ENCODE measurements at places on chromosomes 12 and 14. TPM values are rescaled to one million over a fixed set of nuclear protein-coding genes. Genes with fewer than 3 reads are reported as not detected.

GRCh38 chr12:120646044-120646443, 5.6 kb downstream of the CABP1 start:
- DNase-seq: no peak

DNA sequence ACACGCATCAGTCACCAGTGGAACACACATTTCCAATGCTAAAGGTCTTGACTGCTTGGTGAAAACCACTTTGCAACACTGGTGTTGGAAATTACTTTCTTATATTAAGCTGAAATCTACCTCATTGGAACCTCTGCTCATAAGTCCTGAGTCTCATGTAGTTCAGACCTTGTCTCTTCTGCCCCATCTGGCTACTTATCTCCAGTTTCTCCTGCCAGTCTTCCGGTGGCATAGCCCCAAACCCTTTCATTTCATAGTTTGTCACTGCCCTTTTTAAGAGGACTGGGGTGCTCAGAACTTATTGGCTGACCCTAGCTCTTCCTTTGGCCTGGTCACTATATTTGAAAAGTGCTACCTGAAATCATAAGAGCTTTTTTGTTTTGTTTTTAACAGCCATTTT, 43.7 kb downstream of the HELB start:
- no peak for DNase-seq

DNA sequence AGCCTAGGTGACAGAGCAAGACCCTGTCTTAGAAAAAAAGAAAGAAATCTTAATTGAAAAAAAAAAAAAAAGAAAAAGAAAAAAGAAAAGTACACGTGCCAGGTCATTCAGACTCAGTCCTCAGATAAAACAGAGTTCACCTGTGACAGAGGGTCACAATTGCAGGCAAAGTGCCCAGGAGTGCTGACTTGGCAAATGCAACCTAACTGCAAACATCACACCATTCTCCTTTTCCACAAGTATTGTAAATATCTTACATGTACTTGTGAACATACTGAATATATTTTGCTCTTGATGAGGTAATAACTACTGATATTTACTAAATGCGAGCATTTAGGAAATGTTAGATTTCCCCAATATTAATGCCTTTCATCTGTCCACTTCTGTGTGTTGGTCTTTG, 9.0 kb upstream of the COL2A1 start:
- DNase-seq: no peak

DNA sequence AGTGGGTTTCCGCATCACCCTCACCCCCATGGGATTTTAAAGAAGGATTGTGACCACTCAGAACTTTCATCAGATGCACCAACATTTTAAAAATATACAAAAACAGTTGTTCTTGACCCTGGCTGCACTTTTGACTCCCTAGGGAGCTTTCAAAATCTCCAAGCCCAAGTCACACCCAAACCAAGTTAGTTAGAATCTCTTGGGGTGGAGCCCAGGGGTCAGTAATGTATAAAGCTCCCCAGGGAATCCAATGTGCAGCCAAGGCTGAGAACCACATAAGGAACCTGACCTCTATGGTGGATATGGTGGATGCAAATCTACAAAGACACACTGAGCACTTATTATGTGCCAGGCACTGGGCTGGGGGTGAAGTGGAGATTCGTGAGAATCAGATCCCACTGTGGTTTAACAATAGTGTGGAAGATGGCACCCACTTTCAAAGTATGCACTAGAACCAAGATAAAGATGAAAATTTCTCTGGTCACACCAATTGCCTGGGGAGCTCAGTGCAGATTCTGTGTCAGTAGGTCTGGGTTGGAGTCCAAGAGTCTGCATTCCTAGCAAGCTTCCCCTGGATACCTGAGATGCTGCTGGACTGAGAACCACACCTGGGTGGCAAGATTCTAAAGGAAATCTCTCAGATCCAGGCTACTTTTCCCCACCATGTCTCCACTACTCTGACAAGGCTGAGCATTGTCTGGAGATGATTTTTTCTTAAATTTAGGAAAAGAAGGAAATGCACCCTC, 18.9 kb upstream of the CMKLR1 start:
- DNase-seq: no peak

The DEPDC4 gene
- total RNA-seq: 1.6 TPM

DNA sequence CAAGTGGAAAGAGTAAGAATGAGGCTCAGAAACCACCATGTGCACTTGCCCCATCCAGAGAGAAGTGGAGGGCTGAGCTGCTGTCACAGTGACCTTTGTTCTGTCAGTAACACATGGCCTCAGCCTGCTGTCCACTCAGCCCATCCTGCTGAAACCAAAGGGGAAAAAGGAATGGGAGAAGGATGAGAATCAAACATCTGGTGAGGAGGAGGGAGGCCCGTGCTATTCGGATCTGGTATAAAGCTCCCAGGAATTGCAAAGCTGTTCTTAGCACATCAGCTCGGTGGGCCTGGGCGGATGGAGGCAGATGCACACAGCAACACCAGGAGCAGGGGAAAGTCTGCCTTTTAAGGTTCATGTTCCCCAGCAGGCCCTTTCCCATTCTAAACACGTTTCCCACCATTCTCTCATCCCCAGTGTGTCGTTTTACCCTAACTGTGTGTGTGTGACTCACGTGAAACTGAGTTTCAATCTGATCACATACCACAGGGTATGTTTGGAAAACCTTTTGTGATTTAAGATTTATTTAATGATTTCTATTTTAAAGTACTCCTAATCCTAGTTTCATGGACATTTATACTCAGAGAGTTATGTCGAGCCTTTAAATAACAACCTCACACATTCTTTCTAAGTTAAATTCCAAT, 36.8 kb downstream of the RTRAF start:
- no peak for DNase-seq

- no peak for DNase-seq
Measured at GRCh38 chr14:105072381-105072861, 7.2 kb upstream of the GPR132 start.

- DNase-seq: no peak
Measured at GRCh38 chr12:21429994-21430393, 7.5 kb upstream of the PYROXD1 start.

DNA sequence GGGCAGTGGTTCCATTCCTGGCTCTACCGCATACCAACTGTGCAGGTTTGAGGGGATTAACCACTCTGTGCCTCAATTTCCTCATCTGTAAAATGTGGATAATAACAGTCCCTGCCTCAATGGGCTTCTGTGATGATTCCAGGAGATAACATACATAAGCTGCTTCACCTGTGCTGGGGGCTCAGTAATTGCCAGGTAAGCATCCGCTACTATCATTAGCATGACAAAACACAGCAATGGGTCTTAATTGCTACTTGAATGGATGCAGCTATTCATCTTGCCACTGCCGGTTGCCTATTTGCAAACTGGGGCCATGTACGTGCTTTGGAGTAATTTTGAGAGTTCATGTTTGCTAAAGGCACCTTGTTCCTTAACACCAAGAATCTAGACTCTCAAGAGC, 132.6 kb downstream of the TMEM132D start:
- no peak for DNase-seq

The SLC5A8 gene
- total RNA-seq: not detected

The CPSF6 gene
- 94.1 TPM for total RNA-seq

- DNase-seq: no peak
Measured at GRCh38 chr14:73723406-73723796, 9.2 kb upstream of the PNMA1 start.

The KIF21A gene
- 20.0 TPM for total RNA-seq

- no peak for DNase-seq
Measured at GRCh38 chr12:104624529-104624928, 167.8 kb downstream of the CHST11 start.

The GLS2 gene
- 7.3 TPM for total RNA-seq

- DNase-seq: no peak
Measured at GRCh38 chr14:93240678-93241000, 33.6 kb downstream of the UBR7 start.

GRCh38 chr12:75526655-75527511, 15.5 kb upstream of the KRR1 start:
- peak; percentile 39 for DNase-seq

GRCh38 chr14:61656341-61656740, 39.0 kb upstream of the HIF1A start:
- no peak for DNase-seq

The TAS2R14 gene
- total RNA-seq: 1.0 TPM

DNA sequence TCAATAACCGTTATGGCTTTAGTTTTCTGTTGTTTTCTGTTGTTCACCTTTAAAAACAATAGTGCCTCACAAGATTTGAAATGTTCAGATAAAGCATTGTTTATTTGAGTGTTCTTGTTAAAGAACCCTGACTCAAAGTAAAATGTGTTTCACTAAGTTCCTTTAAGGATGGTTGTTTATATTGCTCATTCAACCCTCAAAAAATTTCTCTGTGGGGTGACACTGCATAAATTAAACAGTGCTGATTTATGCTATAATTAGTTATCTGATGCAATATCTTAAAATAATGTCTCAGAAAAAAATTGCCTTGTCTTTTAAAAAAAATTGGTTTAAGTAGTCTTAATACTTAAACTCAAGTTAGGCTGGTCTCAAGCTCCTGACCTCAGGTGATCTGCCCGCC, 775.1 kb downstream of the FLRT2 start:
- no peak for DNase-seq

- no peak for DNase-seq
Measured at GRCh38 chr12:29591140-29592020, 93.9 kb upstream of the OVCH1 start.

The APOF gene
- total RNA-seq: not detected

- no peak for DNase-seq
Measured at GRCh38 chr14:99717682-99718013, 33.5 kb downstream of the CYP46A1 start.

The HPD gene
- not detected for total RNA-seq

DNA sequence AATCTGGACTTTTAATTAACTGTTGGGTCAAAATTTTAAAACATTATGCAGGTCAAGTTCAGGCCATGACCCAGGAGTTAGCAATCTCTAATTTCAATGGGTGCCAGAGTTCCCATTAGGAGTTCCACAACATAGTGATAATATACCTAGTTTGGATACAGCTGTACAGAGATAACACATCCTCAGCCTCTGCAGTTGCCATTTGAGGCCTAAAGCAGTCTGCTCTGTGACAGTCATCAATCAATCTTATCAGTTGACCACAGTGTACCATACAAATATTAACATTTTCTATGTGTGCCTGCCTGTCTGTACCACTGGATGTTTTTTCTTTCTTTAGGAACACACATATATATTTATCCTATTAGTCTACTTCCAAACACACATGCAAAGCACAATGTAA, 54.0 kb upstream of the BBS10 start:
- no peak for DNase-seq

GRCh38 chr12:114403690-114404066, 2.3 kb downstream of the TBX5 start:
- DNase-seq: no peak

DNA sequence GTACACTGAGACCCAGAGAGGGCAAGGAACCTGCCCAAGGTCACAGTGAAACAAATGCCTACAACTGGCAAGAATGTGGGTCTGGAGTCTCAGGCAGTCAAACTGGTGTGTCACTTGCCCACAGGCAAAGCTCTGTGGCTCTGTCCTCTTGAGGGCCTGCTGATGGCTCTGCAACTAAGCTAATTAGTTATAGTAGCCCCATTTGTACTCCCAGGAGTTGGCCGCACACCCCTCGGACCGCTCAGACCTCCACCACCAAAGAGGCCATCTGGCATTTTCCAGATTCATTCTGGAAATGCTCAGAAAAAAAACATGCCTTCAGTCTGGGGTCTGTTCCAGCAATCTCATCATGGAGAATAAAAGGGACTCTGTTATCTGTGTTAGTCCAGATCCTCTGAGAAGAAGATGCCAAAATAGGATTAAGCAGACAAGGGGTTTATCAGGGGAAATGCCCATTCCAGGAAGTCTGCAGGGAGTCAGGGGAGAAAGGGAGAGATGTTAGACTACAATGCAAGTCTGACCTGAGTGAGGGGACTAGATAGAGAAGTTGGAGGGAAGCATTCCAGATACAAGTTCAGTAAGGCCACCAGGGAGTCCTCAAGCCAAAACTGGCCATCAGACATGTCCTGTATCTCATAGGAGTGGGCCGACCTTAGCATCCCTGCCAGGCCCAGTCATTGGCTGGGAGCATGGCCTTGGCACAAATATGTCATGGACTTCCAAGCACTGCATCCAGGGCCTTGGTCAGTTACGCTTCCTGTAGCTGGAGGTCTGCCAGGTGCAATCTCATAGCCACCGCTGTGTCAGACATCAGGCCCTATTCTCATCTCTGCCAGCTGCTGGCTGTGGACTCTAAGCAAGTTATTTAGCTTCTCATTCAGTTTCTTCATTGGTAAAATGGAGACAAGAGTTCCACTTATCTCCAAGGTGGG, 15.4 kb upstream of the OAS1 start:
- DNase-seq: no peak

The GALNT16 gene
- total RNA-seq: not detected

The WNT5B gene
- not detected for total RNA-seq

DNA sequence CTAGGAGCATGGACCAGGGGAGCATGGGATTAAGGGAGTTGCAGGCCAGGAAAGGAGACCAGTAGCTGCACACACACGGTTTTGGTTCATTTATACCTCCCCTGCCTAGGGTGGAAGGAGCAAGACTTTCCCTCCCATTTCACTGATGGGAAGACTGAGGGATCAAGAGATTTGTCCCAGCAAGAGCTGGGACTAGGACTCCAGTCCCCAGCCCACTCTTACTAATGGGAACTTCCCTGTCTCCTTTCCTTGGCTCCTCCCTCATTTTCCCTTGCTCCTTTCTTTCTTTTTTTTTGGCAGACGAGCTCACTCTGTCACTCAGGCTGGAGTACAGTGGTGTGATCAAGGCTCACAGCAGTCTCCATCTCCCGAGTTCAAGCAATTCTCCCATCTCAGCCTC, 13.0 kb downstream of the SCNN1A start:
- DNase-seq: no peak

The CMA1 gene
- total RNA-seq: not detected

GRCh38 chr14:99549684-99550083, 54.3 kb downstream of the CCDC85C start:
- DNase-seq: no peak

The ALKBH2 gene
- total RNA-seq: 35.6 TPM

The ZNF891 gene
- 1.7 TPM for total RNA-seq

DNA sequence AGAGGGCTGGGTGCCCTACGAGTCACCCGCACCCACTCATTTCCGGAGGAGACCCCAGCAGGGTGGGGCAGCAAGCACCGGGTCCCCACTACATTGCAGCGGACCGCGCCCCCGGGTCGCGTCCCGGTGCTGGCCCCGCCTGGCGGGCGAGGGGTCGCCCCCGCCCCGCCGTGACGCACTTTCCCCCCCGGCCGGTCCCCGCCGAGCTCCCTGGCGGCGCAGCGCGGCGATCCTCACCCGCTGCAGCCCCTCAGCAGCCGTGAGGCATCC, 106.1 kb downstream of the PRICKLE1 start:
- DNase-seq: peak; percentile 24

DNA sequence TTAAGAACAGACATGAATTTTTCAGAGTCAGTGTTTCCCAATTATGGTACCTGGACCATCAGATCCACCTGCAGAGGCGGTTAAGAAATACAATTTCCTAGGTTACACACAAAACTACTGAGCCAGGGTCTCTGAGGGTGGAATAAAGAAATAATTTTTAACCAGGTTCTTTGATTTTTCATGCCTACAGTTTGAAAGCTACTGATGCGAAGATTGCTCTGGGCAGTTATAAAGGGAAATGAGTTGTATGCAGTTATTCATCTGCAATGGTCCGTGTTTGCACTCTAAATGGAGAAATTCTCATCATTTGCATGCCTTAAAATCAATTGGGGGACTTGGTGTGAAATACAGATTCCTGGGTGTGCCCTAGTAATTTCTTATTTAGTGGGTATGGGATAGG, 89.7 kb downstream of the ERGIC2 start:
- DNase-seq: no peak

- DNase-seq: no peak
Measured at GRCh38 chr14:23187925-23188324, 4.5 kb upstream of the SLC7A8 start.

- no peak for DNase-seq
Measured at GRCh38 chr12:113638460-113638775, 166.7 kb upstream of the LHX5 start.
